Kidney (tissue), 22 donors: ENCODE measurements at places on chromosomes 3 and 15. TPM values are rescaled to one million over a fixed set of nuclear protein-coding genes. Genes with fewer than 3 reads are reported as not detected.
A peak's percentile ranks its signal among the peaks of the same experiment; 100 is the strongest.

LYZL4 gene
- polyA plus RNA-seq: not detected

DNA sequence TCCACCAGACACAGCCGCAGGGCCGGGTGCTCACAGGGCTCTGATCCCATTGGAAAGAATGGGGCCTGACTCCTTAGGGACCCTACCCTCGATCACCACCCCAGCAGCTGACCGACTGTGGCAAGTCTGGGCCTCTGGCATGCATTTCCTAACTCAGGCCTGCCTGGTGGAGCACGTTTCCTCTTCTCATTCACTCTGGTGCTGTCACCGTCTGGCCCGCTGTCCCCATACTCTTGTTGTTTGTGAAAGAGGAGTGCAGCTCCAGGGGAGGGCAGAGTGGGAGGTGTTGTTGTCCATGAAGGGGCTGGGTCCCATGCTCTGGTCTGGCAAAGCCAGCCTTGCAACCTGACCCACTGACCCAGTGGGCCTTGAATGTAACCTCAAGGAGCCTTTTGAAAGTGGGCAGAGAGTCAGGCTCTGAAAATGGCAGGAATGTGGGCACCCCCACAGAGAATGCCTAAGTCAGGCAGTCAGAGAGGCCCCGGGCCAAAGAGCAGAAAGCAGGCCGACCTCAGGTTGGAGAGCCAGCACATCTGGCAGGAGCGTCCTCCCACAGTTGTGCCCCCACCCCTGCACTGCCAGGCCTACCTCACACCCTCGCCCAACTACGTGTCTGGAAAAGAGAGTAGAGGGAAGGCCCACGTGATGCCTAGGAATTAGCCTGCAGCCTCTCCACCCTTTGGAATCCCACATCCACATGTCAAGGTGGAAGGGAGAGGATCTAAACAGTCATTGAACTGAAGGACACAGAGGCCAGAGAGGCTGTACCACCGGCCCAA lies 10.9 kb downstream of the SEMA7A start:
- DNase-seq: peak; percentile 56

GRCh38 chr15:55320963-55321362 lies 1.9 kb downstream of the PIGB start:
- no peak for DNase-seq

- no peak for DNase-seq
These were observed 15.7 kb downstream of the PRR23E start for GRCh38 chr3:127208483-127209100.

- no peak for DNase-seq
These were observed 114.7 kb upstream of the TLE3 start for GRCh38 chr15:70212286-70212962.

GOLGA6L7 gene
- polyA plus RNA-seq: not detected

NTRK3 gene
- polyA plus RNA-seq: 8.9 TPM

- no peak for DNase-seq
These were observed 68.5 kb downstream of the MYO1E start for GRCh38 chr15:59304034-59304795.

DNA sequence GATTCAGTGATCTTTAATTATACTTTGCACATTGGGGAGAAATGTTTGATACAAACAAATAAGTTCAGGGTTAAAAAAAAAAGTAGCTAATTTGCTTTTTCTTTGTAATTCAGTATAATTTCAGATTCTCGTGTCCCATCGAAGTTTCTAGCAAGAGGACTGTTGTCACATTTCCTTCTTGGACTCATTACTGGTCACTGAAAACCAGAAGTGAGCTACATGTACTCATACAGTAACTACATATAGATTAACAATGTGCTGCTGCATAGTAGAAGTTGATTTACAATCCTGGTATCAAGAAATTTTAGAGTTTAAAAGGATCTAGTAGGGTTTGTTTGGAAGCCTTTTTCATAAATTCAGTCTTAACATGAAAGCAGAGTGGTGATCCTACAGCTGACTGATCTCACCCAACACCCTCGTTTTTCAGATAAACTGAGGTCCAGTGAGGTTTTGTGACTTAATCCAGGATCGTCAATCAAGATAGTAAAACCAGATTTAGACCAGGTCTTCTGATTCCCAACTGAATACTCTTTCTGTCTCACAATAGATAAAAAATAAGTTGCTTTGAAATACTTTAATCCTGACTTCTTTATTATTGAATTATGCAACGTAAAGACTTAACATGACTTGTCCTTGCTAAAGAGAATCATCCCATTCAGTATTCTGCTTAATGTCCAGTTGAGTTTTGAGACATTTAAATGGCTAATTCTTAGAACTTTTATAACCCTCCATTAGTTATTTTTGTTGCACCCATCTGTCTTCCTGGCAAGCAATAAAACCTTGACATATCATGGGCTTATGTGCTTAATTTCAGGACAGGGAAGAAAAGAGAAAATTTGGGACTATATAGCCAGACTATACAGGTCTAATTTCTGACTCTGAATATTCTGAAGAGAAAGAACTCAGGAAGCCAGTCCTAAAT lies 2.8 kb downstream of the SEC62 start:
- DNase-seq: no peak

- DNase-seq: no peak
These were observed 117.9 kb downstream of the SYNPR start for GRCh38 chr3:63395960-63396359.

EPHA3 gene
- 0.19 TPM for polyA plus RNA-seq

GRCh38 chr15:78716651-78717050 lies 75.6 kb upstream of the CHRNB4 start:
- no peak for DNase-seq

- DNase-seq: peak; percentile 59
These were observed 534.6 kb downstream of the FOXP1 start for GRCh38 chr3:71048948-71049347.

DNA sequence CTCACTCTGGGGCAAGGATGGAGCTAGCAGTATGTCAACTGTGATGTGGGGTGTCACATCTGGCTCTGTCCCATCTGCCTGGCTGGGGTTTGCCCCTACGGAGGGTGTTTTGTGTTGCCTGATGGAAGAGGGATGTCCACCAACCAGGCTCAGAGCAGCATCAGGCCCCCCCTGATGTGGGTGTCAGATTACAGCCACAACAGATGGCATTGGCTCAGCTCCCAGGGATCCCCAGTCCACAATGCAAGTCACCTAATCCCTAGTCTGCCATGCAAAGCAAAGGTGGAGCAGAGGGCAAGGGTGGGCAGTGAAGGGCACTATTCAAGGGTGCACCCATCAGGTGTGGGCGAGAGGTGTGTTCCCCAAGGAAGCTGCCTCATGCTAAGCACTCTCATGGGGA lies 48.9 kb upstream of the AMOTL2 start:
- DNase-seq: no peak

TRIM42 gene
- polyA plus RNA-seq: not detected

DNA sequence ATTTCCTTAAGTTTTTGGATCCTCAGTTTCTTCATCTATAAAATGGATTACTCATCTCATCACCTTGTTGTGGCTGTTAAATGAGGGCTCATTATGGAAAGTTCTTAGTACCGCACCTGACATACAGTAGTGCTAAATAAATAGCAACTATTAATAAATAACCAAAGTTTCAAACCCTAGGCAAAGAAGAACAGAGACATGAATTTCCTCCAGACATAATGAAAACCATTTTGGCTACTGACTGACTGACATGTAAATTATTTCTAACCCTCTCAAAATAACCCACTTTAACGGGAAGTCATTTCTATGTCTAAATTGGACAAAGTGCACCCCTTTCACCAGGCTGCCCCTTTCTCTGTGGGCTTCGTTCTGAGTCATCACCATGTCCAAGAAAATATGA lies 17.4 kb upstream of the KLHL6 start:
- DNase-seq: no peak

MEIS2 gene
- 14.7 TPM for polyA plus RNA-seq

GRCh38 chr15:55546718-55547117 lies 38.7 kb upstream of the DNAAF4 start:
- no peak for DNase-seq

DNA sequence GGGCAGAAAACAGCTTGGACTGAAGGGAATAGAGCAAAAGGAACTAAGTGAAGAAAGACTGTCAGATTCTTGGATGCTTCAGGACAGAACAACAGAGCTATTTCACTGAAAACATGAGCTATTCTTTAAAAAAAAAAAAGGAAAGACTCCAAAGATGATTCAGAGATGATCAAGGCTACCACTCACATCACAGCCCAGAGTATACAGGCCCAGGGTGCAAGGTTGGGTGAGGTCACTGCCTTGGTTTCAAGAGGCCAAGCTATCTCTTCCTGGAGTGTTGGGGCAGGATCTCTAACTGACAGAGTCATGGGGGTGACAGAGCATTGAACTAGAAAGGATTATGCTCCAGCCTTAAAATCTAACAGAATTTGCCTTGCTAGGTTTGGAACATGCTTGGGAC lies 118.1 kb downstream of the AGBL1 start:
- DNase-seq: no peak

PARP3 gene
- 30.1 TPM for polyA plus RNA-seq

DNA sequence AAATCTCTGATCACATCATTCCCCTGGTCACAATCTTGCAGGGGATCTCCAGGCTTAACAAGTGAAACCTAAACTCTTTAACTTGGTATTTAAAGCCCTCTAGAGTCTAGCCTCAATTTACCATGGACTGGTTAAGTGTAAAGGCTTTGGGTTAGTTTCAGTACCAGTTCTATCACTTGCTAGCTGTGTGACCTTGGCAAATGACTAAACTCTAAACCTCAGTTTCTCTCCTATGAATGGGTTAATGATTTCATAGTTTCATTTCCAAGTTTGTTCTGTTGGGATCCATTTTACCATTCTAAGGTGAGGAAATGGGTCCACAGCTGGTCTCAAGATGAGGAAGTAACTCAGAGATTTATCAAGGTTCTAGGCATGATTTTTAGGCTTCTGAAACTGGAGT lies 38.8 kb upstream of the TIMP4 start:
- no peak for DNase-seq

GRCh38 chr3:13268120-13268519 lies 152.0 kb downstream of the NUP210 start:
- no peak for DNase-seq

AP3S2 gene
- 17.5 TPM for polyA plus RNA-seq

- no peak for DNase-seq
These were observed 47.3 kb upstream of the NR2C2 start for GRCh38 chr3:14899993-14900618.

DNA sequence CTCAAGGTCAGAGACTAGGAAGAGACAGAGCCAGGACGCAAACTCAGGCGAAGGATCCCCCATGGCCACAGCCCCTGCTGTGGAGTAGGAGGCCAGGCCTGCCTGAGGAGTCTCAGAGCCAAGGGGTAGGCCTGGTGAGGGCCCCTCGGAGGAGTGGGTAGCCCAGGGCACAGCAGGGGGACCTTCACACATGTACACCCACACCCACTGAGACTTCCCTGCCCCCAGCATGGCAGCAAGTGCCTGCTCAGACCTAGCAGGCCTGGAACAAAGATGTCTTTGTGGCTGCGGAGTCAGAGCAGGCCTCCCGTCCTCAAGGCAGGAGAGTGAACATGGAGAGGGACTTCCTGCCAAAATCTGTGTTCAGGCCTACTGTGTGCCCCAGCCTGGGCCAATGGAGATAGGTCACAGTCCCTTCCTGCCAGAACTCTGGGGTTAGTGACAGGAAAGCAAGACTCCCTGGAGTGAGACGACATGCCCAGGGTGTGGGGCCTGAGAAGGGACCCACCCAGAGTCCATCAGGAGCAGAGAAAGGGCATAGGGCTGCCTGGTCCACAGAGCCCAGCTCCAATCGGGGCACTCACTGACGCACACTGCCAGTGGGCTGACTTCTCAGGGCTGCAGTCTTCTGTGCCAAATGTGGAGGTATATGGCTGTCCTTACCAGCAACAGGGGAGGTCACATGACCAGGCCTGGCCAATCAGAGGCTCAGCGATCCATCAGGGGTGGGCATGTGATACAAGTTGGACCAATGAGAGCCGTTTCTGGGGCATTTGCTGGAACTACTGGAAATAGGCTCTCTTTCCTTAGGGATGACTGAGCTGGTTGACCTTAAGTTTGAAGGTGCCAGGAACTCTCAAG lies 2.3 kb downstream of the GRIP2 start:
- no peak for DNase-seq

XYLB gene
- 7.9 TPM for polyA plus RNA-seq

- DNase-seq: peak; percentile 52
These were observed 58.9 kb upstream of the KY start for GRCh38 chr3:134709561-134710312.

DNA sequence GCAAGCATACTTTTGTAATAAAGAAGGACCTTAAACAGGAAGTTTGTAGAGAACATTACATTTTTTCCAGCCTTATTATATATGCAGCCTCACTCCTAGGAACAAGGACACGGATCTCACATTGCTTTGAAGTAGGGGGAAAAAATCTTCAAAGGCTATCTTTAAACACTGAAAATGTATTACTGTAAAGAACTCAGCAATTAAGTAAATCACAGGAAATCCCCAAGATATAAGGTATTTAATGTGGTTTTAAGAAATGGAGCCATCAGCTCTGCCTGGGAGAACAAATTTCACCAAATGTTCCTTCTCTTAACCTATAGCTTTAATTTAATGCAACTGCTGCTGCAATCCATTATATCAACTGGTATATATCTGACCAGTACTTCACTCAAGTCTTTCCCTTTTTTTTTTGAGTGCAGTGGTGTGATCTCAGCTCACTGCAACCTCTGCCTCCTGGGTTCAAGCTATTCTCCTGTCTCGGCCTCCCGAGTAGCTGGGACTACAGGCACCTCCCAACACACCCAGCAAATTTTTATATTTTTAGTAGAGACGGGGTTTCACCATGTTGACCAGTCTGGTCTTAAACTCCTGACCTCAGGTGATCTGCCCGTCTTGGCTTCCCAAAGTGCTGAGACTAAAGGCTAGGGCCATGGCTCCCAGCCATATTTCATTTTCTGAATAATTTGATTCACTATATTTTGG lies 2.8 kb downstream of the BTLA start:
- no peak for DNase-seq

C2CD4A gene
- 0.17 TPM for polyA plus RNA-seq

DNA sequence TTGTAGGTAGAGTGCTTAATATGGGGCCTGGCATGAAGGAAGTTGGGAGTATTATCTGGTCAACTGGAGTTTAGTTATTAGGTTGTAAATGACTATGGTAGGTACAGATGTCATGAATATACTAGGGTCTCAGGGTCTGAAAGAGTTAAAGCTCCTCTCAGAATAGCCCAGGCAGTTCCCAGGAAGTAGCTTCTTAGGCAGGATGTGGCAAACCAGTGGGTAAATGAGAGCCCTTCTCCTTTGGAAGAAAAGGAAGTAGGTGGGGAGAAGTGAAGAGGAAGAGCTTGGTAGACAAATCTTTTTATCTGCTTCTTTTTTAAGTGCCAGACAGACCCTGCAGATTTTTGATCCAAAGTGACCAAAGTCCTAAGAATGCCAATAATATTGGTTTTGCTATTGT lies 24.5 kb downstream of the MAP2K1 start:
- no peak for DNase-seq

DNA sequence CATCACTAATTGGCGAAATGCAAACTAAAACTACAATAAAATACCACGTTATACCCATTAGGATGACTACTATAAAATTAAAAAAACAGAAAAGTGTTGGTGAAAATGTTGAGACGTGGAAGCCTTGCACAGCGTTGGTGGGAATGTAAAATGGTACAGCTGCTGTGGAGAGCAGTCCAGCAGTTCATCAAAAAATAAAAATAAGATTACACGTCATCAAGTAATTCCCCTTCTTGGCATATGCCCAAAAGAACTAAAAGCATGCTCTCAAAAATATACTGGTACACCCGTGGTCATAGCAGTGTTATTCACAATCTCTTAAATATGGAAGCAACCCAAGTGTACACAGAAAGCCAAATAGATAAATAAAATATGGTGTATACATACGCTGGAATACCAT lies 71.8 kb upstream of the NDN start:
- DNase-seq: no peak

MUC20 gene
- polyA plus RNA-seq: 53.3 TPM
